Stimulated activated effector memory CD8-positive, alpha-beta T cell treated with anti-CD3 and anti-CD28 coated beads, Interleukin-12 subunit alpha, Interleukin-12 subunit beta, amount 100 ng/mL, for 72 hours (primary cell): ENCODE measurements at places on chromosomes 2 and 18.

- DNase-seq = no peak
Observed at GRCh38 chr2:216920143-216920876, 60.4 kb upstream of the TNP1 start.

DNA sequence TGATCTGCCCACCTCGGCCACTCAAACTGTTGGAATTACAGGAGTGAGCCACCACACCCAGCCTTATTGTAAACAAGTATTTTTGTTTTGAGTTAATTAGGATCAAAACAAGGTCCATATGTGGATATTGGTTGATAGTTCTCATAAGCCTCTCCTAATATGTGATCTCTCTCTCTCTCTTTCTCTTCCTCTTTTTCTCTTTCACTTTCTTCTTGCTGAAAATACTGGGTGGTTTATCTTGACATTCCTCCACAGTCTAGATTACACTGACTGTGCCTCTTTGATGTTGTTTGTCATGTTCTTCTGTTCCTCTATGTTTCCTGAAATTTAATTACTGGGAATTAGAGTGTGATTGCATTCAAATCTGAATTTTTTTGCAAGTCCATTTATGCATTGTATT lies 547.5 kb upstream of the NRXN1 start:
- DNase-seq = no peak

- DNase-seq = no peak
Observed at GRCh38 chr2:42337356-42337820, 23.6 kb downstream of the COX7A2L start.

- no peak for DNase-seq
Observed at GRCh38 chr2:18491577-18491976, 68.9 kb downstream of the RDH14 start.

DNA sequence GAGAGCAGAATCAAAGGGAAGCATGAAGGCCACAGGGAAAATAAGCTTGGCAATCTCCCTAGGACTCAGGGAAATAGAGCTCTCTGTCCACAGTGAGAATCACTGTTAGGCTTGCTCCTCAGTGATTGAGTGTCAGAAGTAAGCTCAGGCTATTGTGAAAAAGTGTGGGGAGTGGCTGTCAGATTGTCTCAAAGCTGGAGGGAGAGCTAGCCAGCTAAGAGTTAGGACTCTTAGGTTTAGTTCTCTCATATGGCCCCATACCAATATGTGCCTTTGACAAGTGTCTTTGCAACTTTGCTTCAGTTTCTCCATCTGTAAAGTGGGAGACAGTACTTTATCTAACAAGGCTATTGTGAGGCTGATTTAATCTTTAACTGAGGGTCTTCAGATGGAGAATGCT lies 17.2 kb downstream of the EIF4E2 start:
- no peak for DNase-seq

GRCh38 chr2:120738786-120739437 lies 3.2 kb downstream of the GLI2 start:
- DNase-seq = no peak

- no peak for DNase-seq
Observed at GRCh38 chr2:44967727-44968432, 26.4 kb downstream of the SIX3 start.

DNA sequence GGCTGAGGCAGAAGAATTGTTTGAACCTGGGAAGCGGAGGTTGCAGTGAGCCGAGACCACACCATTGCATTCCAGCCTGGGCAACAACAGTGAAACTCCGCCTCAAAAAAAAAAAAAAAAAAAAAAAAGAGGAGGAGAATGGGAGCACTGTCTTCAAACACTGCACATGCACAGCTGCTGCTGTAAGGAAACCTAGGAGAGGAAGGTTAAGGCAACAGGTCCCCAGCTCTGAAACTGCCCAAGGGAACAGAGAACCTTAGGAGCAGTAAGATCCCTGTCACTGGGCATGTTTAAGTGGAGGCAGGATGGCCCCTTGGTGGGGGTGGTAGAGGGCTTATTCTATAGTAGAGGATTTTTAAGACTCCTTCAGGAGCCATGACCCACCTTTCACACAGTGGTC lies 111.2 kb downstream of the CLIP4 start:
- no peak for DNase-seq

GRCh38 chr2:207603486-207603885 lies 21.7 kb downstream of the METTL21A start:
- DNase-seq = no peak

DNA sequence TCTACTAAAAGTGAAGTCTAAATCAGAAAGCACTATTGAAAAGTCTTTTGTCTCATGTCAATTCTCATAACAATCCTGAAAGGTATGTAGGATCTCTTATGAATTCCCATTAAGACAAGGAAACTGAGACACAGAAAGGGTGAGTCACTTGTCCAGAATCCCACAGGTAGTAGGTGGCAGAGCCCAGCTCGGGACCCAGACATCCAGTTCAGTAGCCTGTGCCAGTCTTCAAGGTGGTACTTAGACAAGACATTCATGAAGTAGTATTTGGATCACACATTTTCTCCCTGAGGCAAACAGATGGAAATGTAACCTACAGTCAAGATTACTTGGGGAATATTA lies 14.8 kb upstream of the PARD3B start:
- no peak for DNase-seq

- DNase-seq = no peak
Observed at GRCh38 chr2:3712424-3712823, 9.0 kb downstream of the DCDC2C start.

DNA sequence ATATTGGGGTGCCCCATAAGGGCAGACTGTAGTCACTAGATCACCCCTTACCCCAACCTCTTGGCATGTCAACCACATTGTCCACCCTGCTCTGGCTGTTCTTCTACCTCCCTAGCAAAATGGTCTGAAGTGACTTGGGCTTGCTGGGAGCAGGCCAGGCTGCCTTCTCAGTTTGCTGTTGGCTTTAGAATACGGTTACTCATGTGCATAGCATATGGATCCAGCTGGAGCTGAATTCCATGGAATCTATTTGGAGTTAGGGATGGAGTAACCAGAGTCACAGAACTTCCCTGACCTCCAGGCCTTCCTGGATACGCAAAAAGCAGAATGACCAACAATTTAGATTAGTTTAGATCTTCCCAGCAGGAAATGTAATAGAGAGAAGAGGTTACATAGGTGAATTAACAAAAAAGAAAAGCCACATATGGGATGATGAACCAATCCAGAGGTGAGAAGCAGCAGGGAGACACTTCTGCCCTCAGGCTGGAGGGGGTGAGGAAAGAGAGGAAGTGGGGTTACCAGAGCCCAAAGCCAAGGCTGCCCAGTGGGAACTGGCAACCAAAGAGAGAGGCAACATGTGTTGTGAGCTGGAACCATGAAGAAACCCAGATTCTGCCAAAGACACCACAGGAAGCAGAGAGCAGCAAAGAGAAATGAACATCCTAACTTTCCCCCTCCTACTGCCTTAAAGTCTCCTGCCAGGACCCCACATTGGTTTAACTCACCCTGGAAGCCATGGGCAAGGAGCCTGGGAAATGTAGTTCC lies 26.1 kb downstream of the PKDCC start:
- DNase-seq = no peak

- no peak for DNase-seq
Observed at GRCh38 chr2:75592030-75592429, 31.3 kb upstream of the EVA1A start.

- no peak for DNase-seq
Observed at GRCh38 chr2:233486778-233487552, 79.6 kb downstream of the USP40 start.

GRCh38 chr2:66569321-66569851 lies 134.5 kb downstream of the MEIS1 start:
- DNase-seq = no peak

DNA sequence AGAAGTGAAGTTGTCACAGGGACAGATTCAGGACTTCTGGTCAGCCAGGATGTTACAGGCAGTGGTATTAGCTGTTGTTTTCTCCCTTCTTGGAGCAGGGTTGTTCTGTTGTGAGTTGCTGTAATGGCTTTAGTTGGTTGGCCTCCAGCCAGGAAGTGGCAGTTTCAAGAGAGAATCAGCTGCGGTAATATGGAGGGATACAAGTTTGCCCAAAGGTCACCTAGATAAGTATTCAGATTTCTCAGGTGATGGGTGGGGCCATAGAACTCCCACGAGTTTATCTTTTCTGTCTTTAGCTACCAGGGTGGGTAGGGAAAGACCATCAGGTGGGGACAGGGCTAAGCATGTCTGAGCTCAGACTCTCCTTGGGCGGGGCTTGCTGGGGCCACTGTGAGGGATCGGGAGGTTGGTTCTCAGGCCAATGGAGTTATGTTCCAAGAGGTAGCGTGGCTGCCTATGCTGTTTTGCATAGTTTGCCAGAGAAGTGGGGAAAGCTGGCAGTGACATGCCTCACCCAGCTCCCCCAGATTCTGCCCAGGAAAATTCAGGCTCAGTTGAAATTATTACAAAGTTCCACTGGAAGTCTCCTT lies 640.4 kb upstream of the CHAC2 start:
- no peak for DNase-seq

- DNase-seq = no peak
Observed at GRCh38 chr2:201132518-201132917, 16.6 kb downstream of the CFLAR start.

DNA sequence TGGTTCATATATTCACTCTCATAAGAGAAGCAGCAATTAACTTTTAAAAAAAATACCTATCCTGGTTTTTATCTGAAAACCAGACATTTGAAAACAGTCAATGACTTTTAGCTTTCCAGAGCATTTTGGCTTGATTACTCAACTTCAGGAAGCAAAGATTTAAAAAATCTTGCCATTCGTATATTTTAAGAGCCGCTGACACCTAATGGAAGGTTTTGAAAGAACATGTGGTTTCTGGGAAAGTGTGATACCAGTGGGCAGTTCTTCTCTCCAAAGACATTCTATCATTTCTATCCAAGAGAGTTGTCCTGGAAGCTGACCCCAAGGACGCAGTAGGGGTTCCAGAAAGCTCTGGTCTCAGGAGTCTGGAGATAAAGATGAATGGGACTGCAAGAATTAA lies 234.7 kb downstream of the TTC32 start:
- DNase-seq = no peak

GRCh38 chr18:62281684-62282083 lies 43.4 kb upstream of the TNFRSF11A start:
- DNase-seq = no peak

GRCh38 chr2:180707884-180708205 lies 272.6 kb upstream of the UBE2E3 start:
- no peak for DNase-seq

- no peak for DNase-seq
Observed at GRCh38 chr2:238352361-238352760, 32.0 kb downstream of the TRAF3IP1 start.

GRCh38 chr2:169637620-169638019 lies 53.5 kb downstream of the PPIG start:
- no peak for DNase-seq

DNA sequence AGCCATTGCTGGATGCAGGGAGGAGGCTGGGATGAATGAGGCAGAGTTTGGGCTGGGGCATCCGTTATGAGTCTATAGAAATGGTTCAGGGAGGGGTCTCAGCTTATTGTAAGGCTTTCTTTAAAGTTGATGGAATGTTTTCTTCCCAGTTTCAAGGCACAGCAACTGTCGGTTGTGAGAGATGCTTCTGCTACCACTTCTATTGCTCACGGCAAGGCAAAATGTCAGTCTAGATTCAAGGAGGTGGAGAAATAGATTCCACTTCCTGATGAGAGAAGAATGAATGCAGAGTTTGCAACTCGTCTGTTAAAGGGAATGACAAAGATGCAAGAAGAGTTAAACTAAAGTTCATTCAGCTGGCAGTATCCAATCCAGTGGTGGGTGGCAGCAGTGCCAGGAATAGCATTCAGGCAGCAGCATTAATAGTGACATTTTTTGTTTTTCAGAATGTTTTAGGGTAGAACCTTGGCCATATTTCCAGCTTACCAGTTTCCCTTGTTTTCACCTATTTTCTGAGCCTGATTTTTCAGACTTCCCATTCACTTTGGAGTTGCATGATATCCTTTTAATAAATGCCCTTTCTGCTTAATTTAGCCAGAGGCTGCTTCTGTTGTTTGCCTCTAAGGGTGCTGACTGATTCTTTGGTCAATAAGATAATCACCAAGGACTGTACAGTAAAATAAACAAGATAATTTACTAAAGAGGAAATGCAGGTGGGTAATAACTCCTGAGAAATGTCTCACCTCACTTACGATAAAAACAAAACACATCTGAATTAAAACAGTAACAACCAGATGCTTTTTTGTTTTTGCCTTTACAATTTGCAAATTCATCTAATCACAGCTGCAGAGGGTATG lies 138.4 kb downstream of the RPIA start:
- no peak for DNase-seq

- DNase-seq = no peak
Observed at GRCh38 chr2:200922439-200922838, 33.3 kb downstream of the NIF3L1 start.

- no peak for DNase-seq
Observed at GRCh38 chr2:52518678-52519077, 1248.9 kb upstream of the CHAC2 start.

- no peak for DNase-seq
Observed at GRCh38 chr2:221022554-221022953, 549.5 kb downstream of the EPHA4 start.

DNA sequence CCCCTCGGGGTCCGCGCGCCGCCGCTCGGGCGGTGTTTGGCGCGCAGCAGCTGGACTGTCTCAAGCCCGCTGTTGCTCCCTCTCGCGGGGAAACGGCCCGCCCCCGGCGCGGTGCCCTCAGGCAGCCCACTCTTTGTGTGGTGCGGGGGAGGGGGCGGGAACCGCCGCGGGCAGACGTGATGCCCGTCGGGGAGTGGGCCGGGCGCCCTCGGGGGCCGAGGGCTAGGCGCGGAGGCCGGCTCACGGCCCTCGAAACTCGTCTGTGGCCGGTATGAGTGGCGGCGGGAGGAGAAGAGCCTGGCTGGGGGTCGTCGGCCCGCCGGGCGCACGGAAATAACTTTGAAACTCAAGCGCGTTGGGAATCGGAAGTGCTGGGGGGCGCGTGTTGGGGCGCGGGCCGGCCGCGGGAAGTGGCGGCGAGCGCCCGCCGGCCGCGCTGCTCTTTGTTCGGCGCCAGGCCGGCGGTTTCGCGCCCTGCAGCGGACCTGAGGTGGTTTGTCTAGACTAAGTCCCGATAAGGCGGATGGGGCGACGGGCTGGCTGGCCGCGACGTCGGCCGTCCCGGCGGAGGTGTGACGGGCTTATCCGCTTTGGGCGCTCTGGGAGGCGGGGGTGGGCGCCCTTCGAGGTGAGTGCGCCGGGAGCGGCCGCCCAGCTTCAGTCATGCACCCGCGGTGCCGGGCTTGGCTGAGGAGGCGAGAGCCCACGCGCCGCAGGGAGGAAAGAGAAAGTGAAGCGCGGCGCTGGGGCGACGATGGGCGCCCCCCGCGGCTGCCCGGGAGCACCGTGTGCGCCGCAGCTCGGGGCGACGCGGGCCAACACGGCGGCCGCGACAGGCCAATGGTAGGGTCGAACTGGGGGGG lies 679 bp downstream of the PTMA start:
- DNase-seq = peak; percentile 83

- no peak for DNase-seq
Observed at GRCh38 chr18:59202258-59202820, 17.6 kb upstream of the GRP start.

GRCh38 chr2:209424199-209424701 lies 403 bp downstream of the MAP2 start:
- DNase-seq = no peak

GRCh38 chr2:206160125-206160806 lies 571 bp downstream of the EEF1B2 start:
- no peak for DNase-seq

- DNase-seq = no peak
Observed at GRCh38 chr2:52632543-52632942, 1135.1 kb upstream of the CHAC2 start.

- no peak for DNase-seq
Observed at GRCh38 chr2:76316691-76317090, 606.0 kb upstream of the GCFC2 start.
